ENCODE measurements at places on chromosomes 3 and 15.

DNA sequence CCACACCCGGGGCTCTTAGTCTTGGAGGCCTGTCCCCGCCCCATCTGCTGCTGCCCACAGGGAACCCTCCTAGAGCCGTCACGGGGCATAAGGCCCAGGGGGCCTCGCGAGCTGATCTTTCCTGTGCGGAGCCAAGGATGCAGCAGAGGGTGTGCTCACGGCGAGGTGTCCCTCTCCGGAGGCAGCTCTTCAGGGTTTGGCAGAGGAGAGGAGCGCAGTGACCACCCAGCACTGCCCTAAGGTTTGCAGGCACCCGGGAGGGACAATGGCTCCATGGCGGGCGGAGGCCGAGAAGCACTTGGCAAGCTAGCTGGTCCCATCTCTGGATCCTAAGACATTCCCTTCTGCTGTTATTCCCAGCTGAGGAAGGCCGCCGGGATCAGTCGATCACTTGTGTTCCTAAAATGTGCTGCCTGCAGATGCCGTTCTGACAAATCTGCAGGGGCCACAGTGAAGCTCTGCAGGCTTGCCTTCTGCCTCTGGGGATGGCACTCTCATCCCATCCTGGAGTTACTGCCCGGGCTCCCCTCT is 47.4 kb upstream of the PCSK6 start:
- no peak for DNase-seq

DNA sequence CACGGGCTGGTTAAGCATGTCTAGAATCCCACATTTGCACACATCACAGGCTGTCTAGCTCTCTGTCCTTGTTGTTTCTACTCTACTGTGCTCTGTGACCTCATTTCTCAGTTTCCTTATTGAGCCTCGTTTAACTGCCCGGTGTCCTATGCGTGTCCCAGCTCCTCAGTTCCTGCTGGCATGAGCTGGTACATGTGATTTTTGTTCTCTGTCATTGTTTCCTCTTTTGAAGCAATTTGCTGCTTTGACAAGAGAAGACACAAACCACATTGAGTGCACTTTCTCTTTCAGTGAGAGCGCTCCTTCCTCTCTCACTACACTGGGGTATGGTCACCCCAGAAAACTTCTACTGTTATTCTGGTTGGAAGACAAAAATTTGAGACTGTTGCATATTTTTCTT is 563.5 kb downstream of the PDCD6IP start:
- DNase-seq, result no peak

DNA sequence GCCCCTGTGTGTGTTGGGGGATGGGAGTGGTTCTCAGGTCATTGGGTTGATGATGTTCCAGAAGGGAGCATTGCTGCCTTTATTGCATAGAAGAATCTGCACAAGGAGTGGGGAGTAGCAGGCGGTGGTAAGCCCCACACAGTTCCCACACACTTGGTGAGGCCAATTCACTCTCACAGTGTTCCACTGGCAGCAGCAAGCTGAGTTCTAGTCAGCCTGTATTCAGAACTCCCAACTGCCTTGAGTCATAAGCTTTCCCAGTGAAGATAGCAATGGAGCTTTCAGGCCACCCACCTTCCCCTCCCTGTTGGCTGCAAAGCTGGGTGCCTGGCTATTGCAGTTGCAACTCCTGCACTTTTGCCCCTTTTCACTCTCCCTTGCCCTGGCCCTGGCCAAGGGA is 181.1 kb upstream of the RBMS3 start:
- no peak for DNase-seq

DNA sequence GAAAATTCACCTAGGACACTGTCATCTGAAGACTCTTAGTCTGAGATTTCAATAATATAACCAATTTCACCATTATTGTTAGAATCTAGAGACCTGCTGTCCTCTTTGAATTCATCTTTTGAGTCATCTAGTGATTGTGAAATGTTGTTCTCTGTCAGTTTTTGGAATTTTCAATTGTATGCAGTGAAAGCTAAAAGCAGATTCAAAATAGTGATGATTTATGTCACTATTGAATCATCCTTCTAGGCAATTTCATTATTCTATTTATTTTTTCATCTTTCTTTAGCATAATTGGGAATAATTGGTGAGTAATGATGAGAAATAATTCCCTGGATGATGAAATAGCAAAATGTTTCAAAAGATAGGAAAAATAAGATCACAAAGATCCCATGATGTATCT is 101.7 kb upstream of the EIF1B start:
- no peak for DNase-seq

GRCh38 chr3:28547677-28548076 is 199.1 kb upstream of the AZI2 start:
- no peak for DNase-seq
